ENCODE measurements at places on chromosomes 5 and 9.

DNA sequence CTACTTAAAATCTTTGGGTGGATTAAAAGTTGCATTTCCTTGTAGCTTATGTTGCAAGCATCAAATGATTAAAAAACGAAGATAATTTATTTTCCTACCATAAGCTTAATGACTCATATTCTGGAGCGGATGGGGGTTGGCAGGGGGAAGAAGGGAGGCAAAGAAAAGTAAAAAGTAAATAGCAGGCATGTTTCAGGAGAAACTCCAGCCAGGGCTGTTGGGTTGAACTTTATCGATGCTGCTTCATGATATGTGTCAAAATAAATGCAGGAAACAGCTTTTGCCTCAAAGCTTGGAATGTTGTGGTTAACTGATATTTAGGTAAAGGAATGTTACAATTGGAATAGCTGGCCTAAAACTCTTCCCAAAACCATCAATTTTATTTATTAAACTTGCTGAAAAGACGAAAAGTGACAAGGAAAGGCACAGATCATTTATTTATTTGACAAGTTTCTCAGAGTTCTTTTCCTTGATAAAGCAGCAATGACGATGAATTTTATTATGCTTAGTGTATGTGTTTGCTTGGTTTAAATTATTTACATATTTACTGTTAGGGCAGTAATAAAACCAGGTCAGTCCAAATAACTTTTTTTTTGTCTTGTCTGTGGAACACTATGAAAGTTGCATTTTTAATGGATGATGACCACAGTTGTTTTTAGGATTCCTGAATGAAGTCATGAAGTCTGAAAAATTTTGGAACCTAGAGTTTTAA lies 177.9 kb downstream of the PCSK1 start:
- peak; percentile 68 for DNase-seq

DNA sequence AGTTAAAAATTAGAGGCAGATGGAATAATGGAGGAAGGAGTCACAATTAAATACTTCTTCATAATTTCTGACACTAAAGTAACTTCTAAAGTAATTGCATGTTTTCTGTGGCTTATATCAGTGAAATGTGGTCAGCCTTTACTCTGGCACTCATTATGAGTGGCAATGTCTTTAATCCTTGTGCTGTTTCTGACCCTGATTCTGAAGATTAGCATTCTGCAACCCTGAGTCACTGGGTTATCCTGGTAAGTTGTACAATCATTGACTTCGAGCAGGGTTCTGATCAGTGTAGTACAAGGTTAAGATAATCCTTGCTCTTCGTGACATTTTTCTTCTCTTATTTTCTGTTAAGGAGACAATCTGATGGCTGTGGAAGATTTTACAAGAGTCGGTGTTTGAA lies 379.4 kb upstream of the RORB start:
- DNase-seq = no peak

DNA sequence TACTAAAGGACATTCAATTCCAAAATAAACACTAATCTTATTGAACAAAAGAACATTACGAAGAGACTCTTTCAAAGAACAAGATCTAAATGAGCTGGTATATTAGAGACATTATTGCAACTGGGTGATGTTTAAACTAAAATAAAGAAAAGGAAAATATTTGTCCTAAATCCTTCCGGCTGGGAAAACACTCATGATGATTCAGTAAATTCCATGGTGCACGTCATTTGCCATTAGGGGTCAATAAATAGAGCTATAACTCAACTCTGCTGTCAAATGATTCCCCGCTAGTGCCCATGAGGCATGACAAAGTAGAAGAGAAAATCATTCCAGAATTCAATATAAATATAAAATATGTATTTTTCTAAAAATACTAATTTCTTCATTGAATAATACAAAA lies 565.5 kb upstream of the TUSC1 start:
- no peak for DNase-seq

- DNase-seq = no peak
These were observed 293.2 kb upstream of the WWC1 start for GRCh38 chr5:167998148-167998767.

DNA sequence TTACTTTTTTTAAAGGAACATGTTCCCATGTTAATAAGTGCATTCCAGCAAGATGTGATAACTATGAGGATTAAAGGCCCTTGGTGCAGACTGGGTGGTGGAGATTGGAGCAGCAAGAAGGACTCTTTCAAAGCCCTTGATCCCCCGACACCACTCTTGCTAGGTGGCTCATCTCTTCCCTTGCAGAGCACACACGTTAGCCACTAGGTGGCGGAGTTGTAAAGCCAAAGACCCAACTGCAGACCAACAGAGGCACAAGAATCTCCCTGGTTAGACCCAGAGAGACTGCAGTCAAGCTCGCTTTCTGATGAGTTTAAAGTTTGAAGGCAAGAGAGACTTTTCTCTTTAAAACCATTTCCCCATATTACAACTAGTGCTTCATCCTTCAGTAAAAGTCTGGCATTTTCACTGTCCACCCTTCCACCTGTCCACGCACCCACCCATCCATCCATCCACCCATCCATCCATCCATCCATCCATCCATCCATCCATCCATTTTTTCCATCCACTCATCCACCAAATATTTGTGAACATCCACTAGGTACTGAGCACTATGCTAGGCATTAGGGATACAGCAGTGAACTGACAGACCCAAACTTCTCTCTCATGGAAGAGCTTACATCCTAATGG lies 226.9 kb downstream of the MSX2 start:
- DNase-seq = peak; percentile 8

DNA sequence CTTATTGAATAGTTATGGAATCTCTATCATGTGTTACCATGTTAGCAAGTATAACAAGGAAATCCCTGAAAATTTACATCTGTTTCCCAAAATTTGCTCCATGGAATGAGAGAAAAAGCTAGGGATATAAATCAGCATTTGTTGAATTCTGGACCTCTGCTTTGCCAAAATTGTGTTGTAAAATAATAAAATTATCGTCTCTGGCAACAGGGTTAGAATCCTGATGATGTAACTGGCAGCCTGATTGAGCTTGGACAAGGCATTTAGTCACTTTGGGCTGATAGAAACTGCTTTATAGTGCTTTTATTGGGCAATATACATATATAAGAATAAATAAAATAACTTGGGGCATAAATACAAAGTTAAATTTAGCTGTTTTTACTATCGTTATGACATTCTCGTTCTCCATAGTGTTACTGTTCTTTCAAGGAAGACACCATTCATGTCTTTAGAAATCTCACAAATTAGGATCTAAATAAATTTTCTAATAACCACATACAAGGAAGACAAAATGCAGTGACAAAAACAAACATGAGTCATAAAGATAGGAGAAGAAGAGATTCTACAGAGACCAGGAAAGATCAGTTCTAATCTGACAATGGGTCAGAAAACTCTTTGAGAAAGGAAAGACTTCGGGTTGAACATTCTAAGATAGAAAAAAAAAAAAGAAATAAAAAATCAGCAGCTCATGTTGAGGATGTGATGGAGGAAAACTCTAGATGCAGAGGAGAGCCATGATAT lies 145.0 kb upstream of the CDH10 start:
- no peak for DNase-seq

- DNase-seq = no peak
These were observed 168.7 kb upstream of the FST start for GRCh38 chr5:53311681-53312080.

- no peak for DNase-seq
These were observed 35.0 kb upstream of the KLF9 start for GRCh38 chr9:70449461-70449860.

DNA sequence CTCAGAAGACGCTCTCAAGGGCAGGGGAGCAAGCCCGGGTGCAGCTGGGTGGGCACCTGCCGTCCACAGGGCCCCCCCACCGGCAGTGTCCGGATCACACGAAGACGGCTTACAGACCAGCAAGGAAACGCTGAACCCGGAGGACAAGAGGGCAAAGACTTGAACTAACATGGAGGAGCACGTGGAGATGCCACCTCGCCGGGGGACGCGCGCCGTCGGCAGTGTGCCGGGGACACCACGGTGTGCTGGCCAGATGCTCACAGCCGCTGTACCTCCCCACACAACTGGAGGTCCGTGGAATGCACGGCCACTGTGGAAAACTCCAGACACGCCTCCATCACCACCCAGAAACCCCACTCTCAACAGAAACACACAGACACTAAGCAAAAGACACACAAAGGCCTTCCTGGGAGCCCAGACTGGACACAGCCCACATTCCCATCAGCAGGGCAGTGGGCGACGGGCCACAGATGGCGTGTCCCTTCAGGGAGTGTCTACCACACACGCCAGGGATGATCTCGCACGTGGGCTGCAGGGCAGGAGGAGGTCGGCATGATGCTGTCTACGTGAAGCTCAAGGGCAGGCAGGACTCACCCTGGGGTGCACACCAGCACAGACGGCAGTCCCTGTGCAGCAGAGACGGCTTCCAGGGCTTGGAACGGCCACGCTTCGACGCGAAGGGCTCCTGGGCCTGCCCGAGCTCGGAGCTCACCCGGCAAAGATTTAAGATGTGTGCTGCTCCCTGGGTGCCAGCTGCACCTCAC lies 8.6 kb upstream of the SLC12A7 start:
- no peak for DNase-seq

DNA sequence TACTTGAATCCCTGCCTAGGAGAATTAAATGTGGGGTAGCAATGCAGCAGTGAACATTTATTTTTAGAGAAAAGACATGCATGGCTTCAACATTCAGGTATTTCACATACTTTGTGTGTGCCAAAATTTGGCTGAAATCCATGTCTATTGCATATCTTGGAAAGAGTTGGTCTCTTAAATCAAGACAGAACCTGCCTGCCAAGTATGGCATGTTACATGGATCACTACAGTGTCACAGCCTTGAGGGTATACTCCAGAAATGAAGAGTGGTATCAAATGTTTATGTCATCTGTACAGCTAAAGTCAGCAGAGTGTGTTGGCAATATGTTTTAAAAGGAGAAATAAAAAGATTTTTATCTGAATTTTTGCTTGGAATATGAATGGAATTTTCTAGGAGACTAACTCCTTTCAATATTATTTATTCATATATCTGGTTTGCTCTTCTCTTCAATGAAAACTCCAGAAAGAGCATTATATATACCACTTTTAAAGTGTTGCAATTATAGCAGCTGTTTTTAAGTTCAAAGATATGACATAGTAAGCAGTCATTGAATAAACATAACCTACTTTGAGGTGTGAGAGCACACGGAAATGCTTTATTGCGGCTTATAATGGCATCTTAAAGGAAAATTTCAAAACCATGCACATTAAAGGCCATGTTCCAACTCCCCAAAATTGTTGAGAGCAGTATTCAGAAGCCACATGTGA lies 95.4 kb upstream of the MINAR2 start:
- no peak for DNase-seq

DNA sequence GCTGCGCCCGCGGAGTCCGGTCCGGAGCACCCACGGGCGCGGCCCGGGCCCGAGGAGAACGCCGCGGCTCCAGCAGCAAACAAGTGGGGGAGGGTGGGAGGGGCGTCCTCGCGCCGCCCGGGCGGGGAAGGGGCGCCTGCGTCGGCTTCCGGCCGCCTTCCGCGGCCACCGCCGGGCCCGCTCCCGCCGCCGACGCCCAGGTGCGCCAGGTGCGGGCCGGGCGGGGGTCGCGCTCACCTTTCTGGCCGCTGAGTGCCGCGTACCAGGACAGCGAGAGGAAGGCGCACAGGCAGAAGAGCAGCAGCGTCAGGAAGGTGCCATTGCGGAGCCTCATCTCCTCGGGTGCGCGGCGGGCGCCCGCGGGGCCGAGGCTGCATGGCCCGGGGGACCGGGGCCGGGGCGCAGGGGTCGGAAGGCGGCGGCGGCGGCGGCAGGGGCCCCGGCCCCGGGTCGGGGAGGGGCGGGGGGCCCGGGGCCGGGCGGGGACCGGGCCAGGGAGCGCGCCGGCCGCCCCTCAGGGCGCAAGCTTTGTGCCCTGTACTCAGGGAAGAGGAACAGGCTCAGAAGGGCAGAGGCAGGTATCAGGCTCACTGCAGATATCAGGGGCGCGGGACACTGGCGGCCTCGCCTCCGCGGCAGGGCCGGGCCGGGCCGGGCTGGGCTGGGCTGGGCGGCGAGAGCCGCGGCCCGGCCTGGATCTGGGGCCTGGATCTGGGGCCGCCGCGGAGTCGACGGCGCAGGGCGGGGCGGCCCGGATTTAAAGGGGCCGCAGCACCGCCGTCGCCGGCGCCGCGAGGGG lies at the start of gene MGAT4B:
Gene MGAT4B, minus strand, starts transcription at position 617 of the 799 bp plus-strand sequence. Its CDS starts 283 bp downstream, at position 334.
- DNase-seq = no peak

All from HS-27A (cell line).